ENCODE measurements at places on chromosomes 7 and 10.
A peak's percentile ranks its signal among the peaks of the same experiment; 100 is the strongest.

DNA sequence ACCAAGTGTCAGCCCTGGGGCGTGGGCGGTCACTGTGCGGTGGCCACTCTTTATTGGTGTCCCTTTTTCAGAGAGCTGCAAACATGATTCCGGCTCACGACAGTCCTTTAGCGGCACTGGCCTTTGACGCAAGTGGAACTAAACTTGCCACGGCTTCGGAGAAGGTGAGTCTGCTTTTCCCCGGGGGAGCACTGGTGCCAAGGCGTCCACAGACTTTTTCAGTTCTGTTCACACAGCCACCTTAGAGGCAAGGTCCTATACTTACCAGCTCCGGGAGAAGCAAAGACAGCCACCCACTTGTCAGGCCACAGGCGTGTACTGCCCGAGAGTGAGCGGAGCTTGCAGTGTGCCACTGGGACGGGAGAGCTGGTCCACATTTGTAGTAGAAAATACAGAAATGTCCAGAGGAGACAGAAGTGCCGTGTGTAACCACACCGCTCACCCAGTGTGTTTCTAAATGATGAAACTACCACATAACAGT is 27.9 kb downstream of the WIPI2 start:
- H3K27me3 ChIP-seq = no peaks in the 10 kb centered on the region
- peak; percentile 36 for DNase-seq
- peaks cover 15% of the 10 kb centered on the region for H3K4me1 ChIP-seq
- H3K4me3 ChIP-seq = no peak overlapping the region

- no peaks in the 10 kb centered on the region for H3K36me3 ChIP-seq
- H3K27ac ChIP-seq = peak overlapping the region; percentile 16
- DNase-seq = peak; percentile 82
- no peak overlapping the region for H3K4me3 ChIP-seq
- H3K4me1 ChIP-seq = no peaks in the 10 kb centered on the region
- H3K27me3 ChIP-seq = no peaks in the 10 kb centered on the region
Measured at GRCh38 chr10:24427678-24428409, 218.9 kb downstream of the KIAA1217 start.

- H3K27me3 ChIP-seq = no peaks in the 10 kb centered on the region
- H3K4me3 ChIP-seq = peak overlapping the region; percentile 91
- peak overlapping the region; percentile 66 for H3K27ac ChIP-seq
- DNase-seq = no peak
Measured at GRCh38 chr10:35641676-35642034, 441 bp downstream of the FZD8 start.

DNA sequence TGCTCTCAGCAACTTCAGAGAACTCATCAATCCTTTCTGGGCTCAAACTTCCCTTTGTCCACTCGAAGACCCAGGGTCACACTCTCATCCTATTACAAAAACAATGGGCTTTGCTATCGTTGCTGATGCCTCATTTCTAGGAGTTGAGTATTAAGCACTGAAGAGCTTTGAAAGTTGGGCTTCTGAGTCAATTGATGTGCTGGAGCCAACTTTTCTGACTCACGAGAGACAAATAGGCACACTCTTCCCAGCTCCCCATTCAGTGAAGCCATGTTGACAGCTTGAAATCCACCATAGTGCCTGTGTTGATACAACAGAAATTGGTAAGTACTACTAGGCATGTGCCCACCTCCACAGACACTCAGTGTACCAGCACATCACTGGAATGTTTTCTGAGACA is 97.5 kb upstream of the PRSS58 start:
- no peak overlapping the region for H3K27ac ChIP-seq
- no peaks in the 10 kb centered on the region for H3K27me3 ChIP-seq
- no peaks in the 10 kb centered on the region for H3K4me1 ChIP-seq
- no peaks in the 10 kb centered on the region for H3K36me3 ChIP-seq
- H3K4me3 ChIP-seq = no peak overlapping the region
- DNase-seq = no peak

DNA sequence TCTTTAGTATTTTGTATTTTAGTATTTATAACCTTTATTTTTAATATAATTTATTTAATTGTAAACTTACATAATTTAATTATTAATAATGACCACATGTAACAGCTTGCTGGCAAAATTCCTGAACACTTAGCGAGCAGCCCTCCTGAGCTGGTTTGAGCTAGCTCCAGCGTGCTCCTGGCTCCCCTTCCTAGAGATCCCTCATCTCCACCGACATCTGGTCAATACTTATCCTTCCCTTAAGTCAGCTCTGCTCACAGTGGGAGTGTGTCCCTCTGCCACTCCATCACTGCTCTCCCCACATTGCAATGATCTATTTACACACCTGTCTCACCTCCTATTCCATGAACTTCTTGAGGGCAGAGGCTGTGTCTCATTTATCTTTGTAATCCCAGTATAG is 20.6 kb upstream of the TBXAS1 start:
- H3K27ac ChIP-seq = no peak overlapping the region
- DNase-seq = no peak
- no peaks in the 10 kb centered on the region for H3K27me3 ChIP-seq
- no peaks in the 10 kb centered on the region for H3K4me1 ChIP-seq
- no peak overlapping the region for H3K4me3 ChIP-seq

DNA sequence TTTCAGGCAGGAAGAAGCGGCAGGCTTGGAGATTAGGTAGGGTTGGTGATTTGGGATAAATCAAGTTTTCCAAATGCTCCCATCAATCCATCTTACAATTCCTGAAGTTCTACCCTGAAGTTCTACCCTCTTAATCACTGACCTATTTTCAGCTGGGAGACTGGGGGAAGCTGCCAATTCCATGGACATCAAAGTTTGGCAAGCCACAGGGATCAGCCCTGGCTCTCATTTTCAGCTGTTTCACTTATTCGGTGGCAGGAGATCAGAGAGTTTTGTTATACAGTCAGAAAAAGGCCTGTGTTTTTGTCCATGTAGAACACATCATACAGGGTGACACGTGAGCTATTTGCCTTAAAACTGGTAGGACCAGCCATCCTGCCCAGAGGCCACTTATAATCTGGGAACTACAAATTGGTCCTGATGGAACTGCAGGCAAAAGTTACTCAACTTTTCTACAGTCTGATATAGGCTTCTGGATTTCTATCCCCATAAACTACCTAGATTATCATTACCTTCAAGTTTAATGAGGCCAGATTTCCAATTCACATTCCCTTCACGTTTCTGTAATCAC is 112.9 kb upstream of the ZNF746 start:
- no peak for DNase-seq
- peaks cover 19% of the 10 kb centered on the region for H3K36me3 ChIP-seq
- H3K4me1 ChIP-seq = no peaks in the 10 kb centered on the region
- no peak overlapping the region for H3K27ac ChIP-seq
- no peak overlapping the region for H3K4me3 ChIP-seq

- DNase-seq = no peak
- no peaks in the 10 kb centered on the region for H3K36me3 ChIP-seq
- H3K4me3 ChIP-seq = no peak overlapping the region
- no peaks in the 10 kb centered on the region for H3K27me3 ChIP-seq
- H3K4me1 ChIP-seq = no peaks in the 10 kb centered on the region
Measured at GRCh38 chr7:87223666-87224065, 4.1 kb upstream of the TMEM243 start.

GRCh38 chr7:33918438-33919143 is 13.3 kb downstream of the BMPER start:
- H3K36me3 ChIP-seq = no peaks in the 10 kb centered on the region
- H3K4me1 ChIP-seq = no peaks in the 10 kb centered on the region
- no peak overlapping the region for H3K27ac ChIP-seq
- no peak for DNase-seq

DNA sequence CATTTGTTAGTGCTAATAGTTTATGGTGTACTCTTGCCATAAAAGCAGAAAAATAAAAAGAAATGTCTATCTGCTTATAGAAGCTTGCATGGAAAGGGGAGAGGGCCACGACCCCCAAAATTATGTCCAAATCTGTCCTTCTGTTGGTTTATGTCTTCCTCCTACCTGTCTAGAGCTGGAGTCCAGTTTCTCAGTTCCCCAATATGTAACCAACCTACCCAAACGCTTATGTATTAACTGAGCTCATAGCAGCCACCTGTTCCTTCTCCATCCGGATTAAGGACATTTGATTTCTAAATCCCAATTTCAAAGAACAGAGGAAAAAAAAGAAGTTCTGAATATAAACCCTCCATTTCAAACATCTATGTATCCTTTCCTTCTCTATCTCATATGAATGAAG is 30.3 kb upstream of the TPK1 start:
- H3K36me3 ChIP-seq = no peaks in the 10 kb centered on the region
- DNase-seq = no peak
- H3K4me1 ChIP-seq = no peaks in the 10 kb centered on the region
- H3K4me3 ChIP-seq = no peak overlapping the region
- no peaks in the 10 kb centered on the region for H3K27me3 ChIP-seq
- no peak overlapping the region for H3K27ac ChIP-seq

- H3K4me1 ChIP-seq = no peaks in the 10 kb centered on the region
- H3K27me3 ChIP-seq = no peaks in the 10 kb centered on the region
- no peak overlapping the region for H3K4me3 ChIP-seq
- peaks cover 21% of the 10 kb centered on the region for H3K36me3 ChIP-seq
- no peak overlapping the region for H3K27ac ChIP-seq
Measured at GRCh38 chr10:99709480-99710229, 22.3 kb downstream of the COX15 start.

DNA sequence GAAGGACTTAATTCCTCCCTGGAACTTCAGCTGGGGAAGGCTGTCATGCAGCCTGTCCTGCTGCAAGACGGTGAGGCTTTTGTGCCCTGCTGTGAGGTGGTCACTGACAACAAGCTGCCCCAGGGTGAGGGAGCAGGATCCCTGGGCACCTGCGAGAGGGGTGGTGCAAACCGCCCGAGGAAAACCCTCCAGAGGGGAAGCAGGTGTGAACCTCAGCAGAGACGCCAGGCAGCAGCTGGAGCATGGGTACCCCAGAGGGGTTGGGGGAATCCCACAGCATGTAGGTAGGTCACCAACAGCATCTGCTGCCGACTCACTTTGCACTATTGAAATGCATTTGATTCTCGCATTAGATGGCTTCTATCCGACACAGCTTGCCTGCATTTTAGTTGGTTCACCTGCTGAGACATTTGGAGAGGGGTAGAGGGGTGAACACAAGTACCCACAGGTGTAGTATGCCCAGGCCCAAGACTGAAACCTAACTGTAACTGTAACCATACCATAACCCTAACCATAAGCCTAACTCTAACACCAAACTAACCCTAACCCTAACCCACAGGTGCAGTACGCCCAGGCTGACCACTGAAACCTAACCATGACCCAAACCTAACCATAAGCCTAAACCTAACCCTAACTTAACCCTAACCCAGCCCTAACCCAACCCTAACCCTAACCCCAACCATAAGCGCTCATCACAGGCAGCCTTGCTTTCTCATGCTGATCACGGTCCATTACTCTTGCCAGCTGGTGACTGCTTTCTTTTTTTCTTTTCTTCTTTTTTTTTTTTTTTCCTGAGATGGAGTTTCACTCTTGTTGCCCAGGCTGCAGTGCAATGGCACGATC is 85.9 kb downstream of the ELFN1 start:
- H3K36me3 ChIP-seq = no peaks in the 10 kb centered on the region
- no peak for DNase-seq
- H3K27me3 ChIP-seq = no peaks in the 10 kb centered on the region
- no peak overlapping the region for H3K27ac ChIP-seq
- no peak overlapping the region for H3K4me3 ChIP-seq
- no peaks in the 10 kb centered on the region for H3K4me1 ChIP-seq

- peak overlapping the region; percentile 66 for H3K27ac ChIP-seq
- peak overlapping the region; percentile 58 for H3K4me3 ChIP-seq
- peaks cover 37% of the 10 kb centered on the region for H3K4me1 ChIP-seq
- no peak for DNase-seq
- no peaks in the 10 kb centered on the region for H3K27me3 ChIP-seq
Measured at GRCh38 chr7:33040803-33041516, 21.6 kb downstream of the NT5C3A start.

- no peaks in the 10 kb centered on the region for H3K36me3 ChIP-seq
- no peak overlapping the region for H3K4me3 ChIP-seq
- H3K4me1 ChIP-seq = peaks cover 7% of the 10 kb centered on the region
- H3K27me3 ChIP-seq = no peaks in the 10 kb centered on the region
- DNase-seq = no peak
Measured at GRCh38 chr10:112352044-112352443, 21.9 kb upstream of the ACSL5 start.

DNA sequence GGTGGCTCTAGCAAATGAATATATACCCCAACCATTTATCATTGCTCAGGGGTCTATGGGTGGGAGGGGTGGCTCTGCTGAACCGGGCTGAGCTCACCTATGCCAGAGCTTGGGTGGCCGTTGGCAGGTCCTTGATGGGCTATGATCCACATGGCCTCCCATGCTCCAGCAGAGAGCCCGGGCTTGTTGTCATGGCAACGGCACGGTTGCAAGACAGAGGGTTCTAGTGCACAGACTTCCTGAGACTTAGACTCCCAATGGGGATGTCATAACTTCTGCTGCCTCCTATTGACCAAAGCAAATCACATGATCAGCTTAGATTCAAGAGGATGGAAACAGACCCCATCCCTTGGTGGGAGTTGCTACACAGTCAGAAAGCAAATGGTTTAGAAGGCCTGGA is 36.4 kb upstream of the CARD11 start:
- no peaks in the 10 kb centered on the region for H3K27me3 ChIP-seq
- DNase-seq = no peak
- H3K4me1 ChIP-seq = no peaks in the 10 kb centered on the region
- H3K36me3 ChIP-seq = no peaks in the 10 kb centered on the region
- no peak overlapping the region for H3K27ac ChIP-seq
- H3K4me3 ChIP-seq = no peak overlapping the region

GRCh38 chr7:47281966-47282643 is 299.8 kb downstream of the TNS3 start:
- peaks cover 15% of the 10 kb centered on the region for H3K4me1 ChIP-seq
- H3K27ac ChIP-seq = no peak overlapping the region
- no peak overlapping the region for H3K4me3 ChIP-seq
- no peaks in the 10 kb centered on the region for H3K27me3 ChIP-seq

DNA sequence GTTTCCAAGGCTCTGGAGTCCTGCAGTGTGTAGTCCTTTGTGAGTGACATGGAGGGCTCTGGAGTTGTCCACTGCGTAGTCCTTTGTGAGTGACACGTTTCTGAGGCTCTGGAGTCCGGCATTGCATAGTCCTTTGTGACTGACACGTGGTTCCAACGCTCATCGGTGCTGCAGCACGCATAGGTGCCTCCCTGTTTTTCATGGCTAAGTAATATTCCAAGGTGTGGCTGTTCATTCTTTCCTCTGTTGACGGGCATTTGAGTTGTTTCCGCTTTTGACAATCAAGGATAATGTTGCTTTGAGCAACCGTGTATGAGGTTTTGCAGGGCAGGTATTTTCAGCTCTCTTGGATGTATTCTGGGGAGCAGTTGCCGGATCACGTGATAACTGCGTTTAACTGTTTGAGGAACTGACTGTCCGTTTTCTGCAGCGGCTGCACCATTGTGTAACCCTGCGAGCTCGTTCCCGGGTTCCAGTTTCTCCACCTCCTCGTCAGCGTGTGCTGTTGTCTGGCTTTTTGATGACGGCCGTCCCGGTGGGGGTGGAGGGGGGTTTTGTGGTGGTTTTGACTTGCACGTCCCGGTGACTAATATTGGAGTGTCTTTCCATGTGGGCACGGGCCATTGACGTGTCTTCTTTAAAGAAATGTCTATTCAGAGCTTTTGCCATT is 21.1 kb downstream of the FAM20C start:
- peaks cover 35% of the 10 kb centered on the region for H3K36me3 ChIP-seq
- H3K27ac ChIP-seq = peak overlapping the region; percentile 80
- H3K4me3 ChIP-seq = no peak overlapping the region
- H3K27me3 ChIP-seq = no peaks in the 10 kb centered on the region
